Right renal pelvis (tissue), 4 donors: ENCODE measurements at places on chromosomes 5 and 9. TPM values are rescaled to one million over a fixed set of nuclear protein-coding genes. Genes with fewer than 3 reads are reported as not detected.

The SV2C gene
- polyA plus RNA-seq: 0.07 TPM

The ENTPD8 gene
- polyA plus RNA-seq: 0.59 TPM

The ARL14EPL gene
- not detected for polyA plus RNA-seq

The ENHO gene
- 2.0 TPM for polyA plus RNA-seq

The HIGD2A gene
- 106 TPM for polyA plus RNA-seq

The LCN12 gene
- polyA plus RNA-seq: 24.5 TPM

- DNase-seq: no peak
These were observed 43.9 kb downstream of the CRB2 start for GRCh38 chr9:123399803-123400378.

- DNase-seq: no peak
These were observed 33.2 kb downstream of the TARS1 start for GRCh38 chr5:33474004-33474403.

DNA sequence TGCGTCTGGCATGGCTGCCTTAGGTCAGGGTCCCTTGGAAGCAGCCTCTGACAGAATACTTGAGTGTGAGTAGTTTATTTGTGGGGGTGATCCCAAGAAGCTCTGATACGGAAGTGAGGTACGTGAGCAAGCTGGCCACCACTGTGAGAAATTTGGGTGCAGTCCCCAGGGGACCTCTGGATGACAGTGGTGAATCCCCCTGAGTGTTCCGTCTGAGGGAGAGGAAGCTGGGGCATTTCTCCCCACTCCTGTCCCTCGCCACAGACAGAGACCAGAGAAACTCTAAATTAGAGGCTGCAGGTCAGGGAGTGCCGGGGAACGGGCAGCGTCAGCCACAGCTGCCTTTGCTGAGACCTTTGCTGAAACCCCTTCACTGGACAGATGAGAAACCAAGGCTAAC is 155.9 kb upstream of the COL5A1 start:
- DNase-seq: no peak

DNA sequence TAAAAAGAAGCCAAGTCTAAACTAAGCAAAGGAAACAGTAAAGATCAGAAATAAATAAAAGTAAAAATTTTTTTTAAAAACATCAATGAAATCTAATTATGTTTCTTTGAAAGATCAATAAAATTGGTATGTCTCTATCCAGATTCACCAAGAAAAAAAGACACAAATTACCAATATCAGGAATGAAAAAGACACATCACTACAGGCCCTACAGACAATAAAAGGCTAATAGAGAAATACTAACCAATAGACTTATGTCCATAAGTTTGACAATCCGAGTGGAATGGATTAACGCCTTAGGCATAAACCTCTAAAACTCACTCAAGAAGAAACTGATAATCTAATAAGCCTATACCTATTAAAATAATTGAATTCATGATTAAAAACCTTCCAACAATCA is 12.4 kb downstream of the BRD3OS start:
- no peak for DNase-seq

- no peak for DNase-seq
These were observed 66.1 kb upstream of the SPTLC1 start for GRCh38 chr9:92181296-92181695.

- DNase-seq: no peak
These were observed 376.1 kb downstream of the BRINP1 start for GRCh38 chr9:118992813-118993794.

DNA sequence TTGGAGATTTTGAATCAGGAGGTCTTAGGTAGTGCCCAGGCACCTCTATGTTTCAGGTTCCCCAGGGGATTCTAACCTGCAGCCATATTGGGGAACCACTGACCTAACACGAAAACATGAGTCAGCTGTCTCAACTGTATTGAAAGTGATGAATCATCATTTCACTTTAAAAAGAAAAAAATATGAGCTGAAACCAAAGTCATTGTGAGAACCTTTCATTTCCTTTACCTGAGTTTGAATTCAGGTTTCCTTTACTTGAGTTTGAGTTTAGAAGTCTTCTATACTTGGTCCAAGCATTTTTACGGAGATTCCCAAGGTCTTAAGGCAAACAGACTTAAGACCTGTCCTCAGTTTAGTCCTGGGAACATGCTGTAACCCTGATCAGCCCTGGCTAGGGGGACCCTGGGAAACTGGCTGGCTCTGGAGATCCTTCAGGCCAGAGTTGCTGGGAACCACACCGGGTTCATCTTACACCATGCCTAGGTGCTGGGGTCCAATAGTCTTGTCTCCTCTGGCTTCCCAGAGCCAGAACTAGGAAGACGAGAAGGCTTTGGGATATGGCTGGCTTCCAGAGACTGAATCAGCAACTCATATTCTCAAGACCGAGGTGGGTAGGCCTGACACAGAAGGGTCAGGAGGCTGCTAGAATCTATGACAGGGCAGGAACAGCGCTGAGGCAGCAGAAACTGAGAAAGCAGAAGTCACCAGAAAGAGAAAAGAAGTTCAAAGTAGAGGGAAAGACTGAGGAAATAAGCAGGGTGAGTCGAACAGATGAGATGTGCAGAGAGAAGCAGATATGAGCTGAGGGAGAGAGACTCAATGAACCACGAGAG is 16.4 kb upstream of the PDCD1LG2 start:
- DNase-seq: no peak
